Caco-2 (cell line): ENCODE measurements at places on chromosomes 2 and 18. TPM values are rescaled to one million over a fixed set of nuclear protein-coding genes. Genes with fewer than 3 reads are reported as not detected.

The SKOR2 gene
- not detected in 2 replicates for total RNA-seq

- no peak for DNase-seq
Measured at GRCh38 chr18:11987527-11987926, 6.2 kb downstream of the IMPA2 start.

The FAM136A gene
- 115 and 120 TPM in 2 replicates for total RNA-seq

DNA sequence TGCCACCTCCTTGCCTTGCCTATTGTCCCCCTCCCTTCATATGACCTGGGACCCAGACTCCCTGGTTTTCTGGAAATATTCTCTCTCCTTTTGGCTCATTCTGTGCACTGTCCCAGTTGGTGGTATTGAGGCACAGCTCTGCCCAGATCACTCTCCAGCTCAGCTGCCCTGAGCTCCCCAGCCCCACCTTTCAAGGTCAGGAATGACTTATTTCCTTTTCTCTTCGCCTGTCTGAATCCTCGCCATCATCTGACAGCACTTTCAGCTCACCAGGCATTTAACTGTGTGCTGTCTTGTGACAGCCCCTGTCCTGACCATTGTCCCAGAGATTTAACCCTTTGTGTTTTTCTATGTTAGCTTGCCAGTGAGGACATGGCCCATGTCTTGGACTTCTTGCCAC lies 133.0 kb downstream of the MSH2 start:
- DNase-seq = no peak

DNA sequence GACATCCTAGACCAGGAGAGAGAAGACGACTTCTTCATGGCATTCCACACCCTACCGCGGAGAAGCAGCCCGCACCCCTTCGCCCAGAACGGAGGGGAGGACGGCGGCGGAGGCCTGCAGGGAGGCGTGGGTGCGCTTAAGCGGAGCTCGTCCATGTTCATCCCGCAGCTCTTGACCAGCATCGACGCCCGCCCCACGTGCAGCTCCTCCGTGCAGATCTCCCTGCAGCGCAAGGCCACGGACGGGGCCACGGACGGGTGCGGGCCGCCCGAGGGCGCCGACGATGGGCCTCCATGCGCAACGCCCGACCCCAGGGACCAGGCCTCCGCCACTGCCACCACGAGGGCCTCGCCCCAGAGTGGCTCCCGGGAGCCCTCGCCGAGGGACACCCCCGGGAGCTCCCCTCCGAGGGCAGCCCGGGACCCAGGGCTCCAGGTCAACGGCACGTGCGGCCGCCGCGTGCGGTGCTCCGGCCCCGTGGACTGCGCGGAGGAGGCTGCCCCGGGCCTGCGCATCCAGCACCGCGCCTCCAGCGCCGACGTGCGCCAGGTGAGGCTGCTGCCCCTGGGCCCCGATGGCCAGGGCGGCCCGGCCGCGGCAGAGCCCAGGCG lies 211.8 kb downstream of the NEDD4L start:
- no peak for DNase-seq

GRCh38 chr2:40158781-40159180 lies 293.1 kb downstream of the SLC8A1 start:
- no peak for DNase-seq

- no peak for DNase-seq
Measured at GRCh38 chr18:55163550-55163949, 204.3 kb upstream of the CCDC68 start.

DNA sequence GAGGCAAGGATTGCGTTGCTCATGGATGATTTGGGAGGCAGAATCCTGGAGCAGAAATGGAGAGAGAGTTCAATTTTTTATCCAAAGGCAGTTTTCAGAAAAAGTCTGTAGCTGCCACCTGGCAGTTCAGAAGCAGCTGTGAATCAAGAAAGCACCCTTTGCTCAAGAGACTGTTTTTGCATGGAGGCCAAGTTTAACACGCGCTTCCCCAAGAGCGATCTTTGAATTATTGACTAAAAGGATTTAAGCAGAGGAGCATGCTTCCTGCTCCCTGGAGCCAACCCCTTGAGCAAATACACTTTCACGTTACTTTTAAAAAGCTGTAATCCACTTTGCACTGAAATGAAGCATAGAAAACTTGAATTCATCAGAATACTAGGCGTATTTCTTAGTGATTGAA lies 252.4 kb downstream of the RNF144A start:
- DNase-seq = no peak
